ENCODE measurements at places on chromosomes 1 and 21.

- no peak for DNase-seq
Observed at GRCh38 chr1:155816351-155816750, 40.7 kb downstream of the GON4L start.

- no peak for DNase-seq
Observed at GRCh38 chr1:39826583-39826982, 37.9 kb upstream of the BMP8B start.

DNA sequence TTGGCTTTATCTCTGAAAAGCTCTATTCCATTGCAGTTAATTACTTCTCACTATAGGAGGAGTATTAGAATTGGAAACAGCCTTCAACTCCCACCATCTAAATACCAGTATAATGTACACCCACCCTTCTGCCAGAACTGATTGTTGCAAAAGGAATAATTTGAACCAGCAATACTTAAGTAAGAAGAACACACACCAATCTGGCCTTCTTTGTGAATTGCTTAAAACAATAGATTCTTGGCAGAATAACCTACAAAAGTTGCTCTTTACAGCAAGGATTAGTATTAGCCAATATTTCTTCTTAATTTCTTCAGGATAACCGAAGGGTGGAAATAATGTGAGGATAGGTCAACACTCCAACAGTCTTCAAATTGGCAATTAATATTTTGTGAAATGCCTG, 54.9 kb upstream of the ADAMTS5 start:
- DNase-seq: no peak

- DNase-seq: no peak
Observed at GRCh38 chr1:23644555-23644866, 47.1 kb upstream of the RPL11 start.

GRCh38 chr21:27429710-27430341, 462.9 kb upstream of the ADAMTS5 start:
- no peak for DNase-seq

GRCh38 chr1:221783437-221783836, 41.5 kb upstream of the DUSP10 start:
- DNase-seq: peak; percentile 37

DNA sequence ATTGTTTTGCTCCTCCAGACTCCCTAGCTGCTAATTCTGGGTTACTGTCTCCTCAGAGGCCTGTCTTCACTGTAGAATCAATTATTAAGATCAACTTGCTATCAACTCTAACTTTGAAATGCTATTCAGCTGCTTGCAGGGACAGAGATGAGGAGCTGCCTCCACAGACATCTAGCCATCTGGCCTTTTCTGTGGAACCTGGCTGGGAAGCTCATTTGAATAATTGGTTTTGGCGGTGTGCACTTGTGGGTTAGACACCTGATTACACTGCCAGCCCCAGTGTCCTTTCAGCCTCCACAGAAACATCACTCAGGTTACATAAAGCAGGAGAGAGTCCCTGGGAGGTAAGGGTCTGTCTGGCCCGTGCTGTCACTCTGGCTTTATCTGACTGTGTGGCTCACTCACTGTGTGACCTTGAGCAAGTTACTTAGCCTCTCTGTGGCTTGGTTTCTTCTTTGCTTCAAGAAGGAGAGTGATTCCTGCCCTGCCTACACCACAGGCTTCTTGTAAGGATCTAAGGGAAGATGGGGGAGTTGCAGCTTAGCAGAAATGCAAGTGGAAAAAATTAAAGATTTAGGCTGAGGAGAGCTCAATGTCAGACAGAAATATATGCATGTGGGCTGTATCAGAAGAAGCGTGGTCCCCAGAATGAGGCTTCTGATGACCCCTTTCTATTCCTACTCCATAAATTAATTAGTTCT, 131.6 kb downstream of the BEND5 start:
- DNase-seq: no peak

All from CD4-positive, alpha-beta T cell treated with Interleukin-15 for 4 hours (primary cell).